A549 treated with DMSO at 1 μM for 4 hours (cell line): ENCODE measurements at places on chromosomes 6 and 20. TPM values are rescaled to one million over a fixed set of nuclear protein-coding genes. Genes with fewer than 3 reads are reported as not detected.

Gene ROMO1
- 323 to 402 TPM (median 335 TPM) in 5 replicates for total RNA-seq

Gene C6orf58
- total RNA-seq = 0.10 to 0.45 TPM (median 0.24 TPM) in 5 replicates

Gene LRFN2
- total RNA-seq = not detected in 5 replicates

Gene PPIL6
- total RNA-seq = 2.2 to 3.3 TPM (median 2.7 TPM) in 5 replicates

Gene TRIM15
- 0.04 TPM in 1 of 5 replicates, not detected in the others for total RNA-seq

Gene PTGIS
- total RNA-seq = 0.05 to 0.08 TPM in 2 of 5 replicates, not detected in the others

Gene CDH4
- total RNA-seq = 6.7 to 10.3 TPM (median 8.4 TPM) in 5 replicates
